ENCODE measurements at places on chromosomes 13 and 19.
A peak's percentile ranks its signal among the peaks of the same experiment; 100 is the strongest.

DNA sequence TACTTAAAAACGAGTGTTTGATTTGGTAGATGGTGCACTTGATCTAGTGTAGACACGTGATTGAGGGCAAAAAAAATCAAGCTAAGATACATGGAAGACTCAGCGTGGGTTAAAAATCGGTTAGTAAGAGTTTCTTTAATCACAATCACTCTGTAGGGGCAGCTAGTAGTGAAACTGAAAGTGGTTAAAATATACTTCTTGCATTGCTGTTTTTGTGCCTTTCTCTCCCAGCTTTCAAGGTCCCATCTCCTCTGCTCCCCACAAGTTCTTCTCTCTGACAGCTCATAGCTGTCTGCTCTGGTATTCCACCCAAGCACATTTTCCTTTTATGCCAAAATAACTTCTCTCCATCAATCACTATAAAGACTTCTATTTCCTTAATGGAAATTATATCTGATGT, 1089.7 kb downstream of the EFNB2 start:
- peak; percentile 12 for DNase-seq

- no peak for DNase-seq
These were observed 5.7 kb downstream of the ZNF132 start for GRCh38 chr19:58434217-58434616.

- DNase-seq = no peak
These were observed 24.1 kb downstream of the IZUMO4 start for GRCh38 chr19:2120821-2121220.

- peak; percentile 30 for DNase-seq
These were observed 687 bp upstream of the FTL start for GRCh38 chr19:48964205-48965039.

DNA sequence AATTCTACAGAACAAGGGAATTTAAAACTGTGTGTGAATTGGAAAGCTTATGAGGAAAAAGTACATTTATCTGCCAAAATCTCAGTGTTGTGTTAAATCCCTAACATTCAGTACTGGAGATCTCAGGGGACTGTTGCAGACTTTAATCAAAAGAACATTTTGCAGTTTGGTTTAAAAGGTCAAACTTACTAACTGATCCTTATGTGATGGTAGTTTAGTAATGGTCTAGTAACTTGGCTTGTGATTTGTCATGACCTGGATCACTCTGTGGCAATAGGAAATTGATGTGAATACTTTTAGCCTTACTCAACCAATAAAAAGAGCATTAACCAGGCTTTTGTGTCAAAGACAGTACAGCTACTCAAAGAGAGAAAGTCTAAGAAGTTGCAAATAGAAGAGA, 862.1 kb upstream of the MIR17HG start:
- no peak for DNase-seq

GRCh38 chr13:61728471-61728870, 312.8 kb upstream of the PCDH20 start:
- DNase-seq = peak; percentile 75

GRCh38 chr13:41552031-41552430, 94.7 kb downstream of the RGCC start:
- no peak for DNase-seq

GRCh38 chr13:102707467-102707866, 12.6 kb upstream of the METTL21C start:
- no peak for DNase-seq

DNA sequence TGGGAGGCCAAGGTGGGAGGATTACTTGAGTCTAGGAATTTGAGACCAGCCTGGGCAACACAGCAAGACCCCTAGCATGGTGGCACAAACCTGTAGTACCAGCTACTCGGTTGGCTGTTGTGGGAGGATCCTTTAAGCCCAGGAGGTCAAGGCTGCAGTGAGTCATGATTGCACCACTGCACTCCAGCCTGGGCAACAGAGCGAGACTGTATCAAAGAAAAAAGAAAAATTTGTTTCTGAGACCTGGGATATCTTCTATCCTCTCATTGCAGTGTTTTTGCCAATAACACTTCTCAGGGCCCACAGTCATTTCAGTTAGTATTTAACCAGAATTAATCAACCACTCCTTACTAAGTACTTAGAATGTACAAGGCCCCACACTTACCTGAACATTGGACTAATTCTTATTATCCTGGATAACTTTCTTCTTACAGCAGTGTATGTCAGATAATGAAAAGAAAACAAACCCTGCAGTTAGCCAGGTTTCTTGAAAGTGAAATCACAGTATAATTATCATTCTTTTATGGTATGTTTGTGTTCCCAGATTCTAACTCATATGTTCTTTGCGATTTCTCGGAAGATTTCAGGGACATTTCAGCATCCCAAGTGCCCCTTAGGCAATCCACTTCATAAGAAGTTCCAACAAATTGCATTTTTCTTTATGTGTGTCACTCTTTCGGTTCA, 75.6 kb upstream of the KLF5 start:
- DNase-seq = no peak

DNA sequence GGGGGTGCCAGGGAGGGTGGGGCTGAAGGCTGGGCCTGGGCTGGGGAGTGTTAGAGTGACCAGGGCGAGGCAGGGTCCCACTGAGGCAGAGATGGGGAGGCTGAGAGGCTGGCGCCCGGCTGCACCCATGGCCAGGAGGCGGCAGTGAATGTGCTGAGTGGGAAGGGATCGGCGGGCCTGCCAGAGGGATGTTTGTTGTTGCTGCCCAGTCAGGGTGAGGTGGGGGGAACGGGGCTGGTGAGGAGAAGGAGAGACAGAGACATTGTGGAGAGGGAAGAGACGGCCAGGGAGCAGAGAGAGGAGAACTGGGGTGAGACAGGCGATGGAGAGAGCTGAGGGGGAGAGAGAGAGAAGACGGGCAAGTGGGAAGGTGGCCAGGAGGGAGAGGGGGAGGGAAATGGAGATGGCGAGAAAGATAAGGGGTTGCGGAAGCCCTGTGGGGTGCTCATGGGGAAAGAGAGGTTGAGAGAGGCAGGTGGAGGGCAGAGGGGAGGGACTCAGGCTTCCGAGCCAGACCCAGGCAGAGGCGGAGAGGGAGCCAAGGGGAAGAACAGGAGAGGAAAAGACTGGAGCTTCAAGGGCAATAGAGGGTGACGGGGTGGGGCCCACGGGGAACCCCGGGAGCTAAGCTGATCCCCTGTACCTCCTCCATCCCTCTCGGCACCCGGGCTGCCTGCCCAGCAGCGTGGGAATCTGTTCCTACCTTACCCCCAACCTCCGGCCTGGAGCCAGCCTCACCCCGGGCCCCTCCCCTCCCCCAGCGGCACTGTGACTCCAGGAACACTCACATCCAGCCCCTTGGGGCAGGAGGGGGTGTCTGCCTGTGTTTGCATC, 690 bp upstream of the B3GNT8 start:
- peak; percentile 28 for DNase-seq

DNA sequence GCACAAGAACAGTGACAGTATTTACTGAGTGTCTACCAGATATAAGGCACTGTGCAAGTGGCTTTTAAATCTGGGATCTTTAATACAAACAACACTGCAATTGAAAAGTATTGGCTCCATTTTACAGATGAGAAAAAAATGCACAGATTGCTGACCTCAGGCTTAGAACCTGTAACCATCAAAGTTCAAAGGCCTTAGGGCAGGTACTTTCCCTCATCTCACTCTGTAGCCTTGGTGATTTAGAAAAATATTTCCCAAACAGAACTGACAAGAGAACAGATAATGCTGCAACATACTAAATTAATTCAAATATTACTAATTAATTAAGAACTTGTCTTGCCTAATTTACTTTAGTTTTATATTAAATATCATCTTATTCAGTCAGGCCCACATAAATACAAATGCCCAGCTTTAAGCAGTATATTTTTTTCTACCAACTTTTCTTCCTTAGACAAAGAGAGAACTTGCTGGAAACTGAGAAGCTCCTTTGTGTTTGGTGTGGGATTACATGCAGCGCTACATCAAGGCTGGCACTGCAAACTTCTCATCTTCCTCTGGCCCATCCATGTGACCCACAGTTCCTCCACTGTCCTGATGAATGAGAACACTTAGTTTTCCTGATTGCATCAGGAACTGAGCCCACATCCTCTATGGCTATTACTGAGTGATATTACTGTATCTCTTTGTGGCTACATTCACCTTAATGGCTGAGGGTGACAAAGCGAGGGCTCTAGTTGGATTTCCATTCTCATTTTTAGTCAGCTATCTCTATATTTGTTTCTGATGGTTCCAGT, 302.1 kb downstream of the ENOX1 start:
- DNase-seq = no peak

DNA sequence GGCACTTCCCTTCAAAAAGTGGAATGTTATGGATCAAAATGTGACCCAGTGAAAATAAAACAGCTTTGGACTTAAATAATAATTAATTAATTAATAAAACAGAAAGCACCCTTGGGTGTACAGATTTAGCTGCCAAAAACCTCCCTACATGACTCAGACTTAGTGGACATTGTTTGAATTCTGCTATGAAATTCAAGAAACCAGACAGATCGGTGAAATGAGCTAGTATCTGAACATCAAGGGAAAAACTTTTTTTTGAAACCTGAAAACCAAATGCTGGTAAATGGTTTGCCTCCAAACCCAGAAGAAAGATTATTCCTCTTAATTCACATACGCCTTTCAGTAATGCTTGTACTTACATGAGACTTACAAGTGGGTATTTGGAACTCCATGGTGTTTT, 33.5 kb downstream of the SOX21 start:
- no peak for DNase-seq

DNA sequence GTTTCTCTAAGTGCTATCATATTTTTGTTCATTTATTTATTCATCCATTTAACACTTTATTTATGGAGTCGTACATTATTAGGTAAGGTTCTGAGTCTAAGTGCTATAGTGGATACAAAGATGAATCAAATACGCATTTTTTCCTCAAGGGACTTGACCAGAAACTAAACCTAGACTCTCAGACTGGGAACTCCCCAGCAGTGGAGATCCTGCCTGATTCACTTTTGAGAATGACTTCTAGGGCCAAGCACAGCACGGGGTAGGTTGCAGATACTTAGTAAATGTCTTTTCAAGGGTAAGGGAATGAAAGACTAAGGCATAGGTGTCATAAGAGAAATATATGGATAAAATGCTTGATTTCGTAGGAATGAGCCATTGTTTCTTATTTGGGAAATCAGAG, 7.2 kb downstream of the DNAJC15 start:
- no peak for DNase-seq

DNA sequence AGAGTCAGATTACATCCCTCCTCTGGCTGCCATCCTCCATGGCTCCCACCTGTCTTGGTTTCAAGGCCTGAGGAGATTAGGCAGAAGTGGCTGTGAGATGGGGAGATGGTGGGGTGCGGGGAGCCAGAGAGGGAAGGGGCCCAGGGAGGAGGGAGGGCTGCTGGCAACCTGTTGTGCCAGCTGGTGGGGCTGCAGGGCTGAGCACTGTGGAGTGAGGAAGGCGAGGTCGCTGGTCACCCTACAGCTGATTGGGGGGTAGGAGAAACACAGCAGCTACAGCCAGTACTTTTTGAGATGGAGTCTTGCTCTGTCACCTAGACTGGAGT, 48.3 kb downstream of the CD320 start:
- DNase-seq = no peak

- DNase-seq = peak; percentile 8
These were observed 133.2 kb downstream of the FRY start for GRCh38 chr13:32164622-32165268.

DNA sequence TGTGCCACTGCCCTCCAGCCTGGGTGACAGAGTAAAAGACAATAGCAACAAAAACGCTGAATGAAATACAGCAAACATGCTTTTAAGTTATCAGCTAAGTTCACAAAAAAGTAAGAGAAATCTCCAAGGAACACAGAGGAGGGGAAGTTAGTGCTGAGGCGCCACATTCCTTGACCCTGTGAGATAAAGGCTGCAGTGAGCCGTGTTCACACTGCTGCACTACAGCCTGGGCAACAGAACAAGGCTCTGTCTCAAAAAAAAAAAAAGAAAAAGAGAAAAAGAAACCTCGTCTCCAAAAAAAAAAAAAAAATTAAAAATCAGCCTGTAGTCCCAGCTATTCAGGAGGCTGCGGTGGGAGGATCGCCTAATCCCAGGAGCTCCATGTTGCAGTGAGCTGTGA, 16.3 kb upstream of the DOCK6 start:
- no peak for DNase-seq

Measured in right lung (tissue), 10 donors.